ENCODE measurements at places on chromosomes 2 and 18. TPM values are rescaled to one million over a fixed set of nuclear protein-coding genes. Genes with fewer than 3 reads are reported as not detected.

DNA sequence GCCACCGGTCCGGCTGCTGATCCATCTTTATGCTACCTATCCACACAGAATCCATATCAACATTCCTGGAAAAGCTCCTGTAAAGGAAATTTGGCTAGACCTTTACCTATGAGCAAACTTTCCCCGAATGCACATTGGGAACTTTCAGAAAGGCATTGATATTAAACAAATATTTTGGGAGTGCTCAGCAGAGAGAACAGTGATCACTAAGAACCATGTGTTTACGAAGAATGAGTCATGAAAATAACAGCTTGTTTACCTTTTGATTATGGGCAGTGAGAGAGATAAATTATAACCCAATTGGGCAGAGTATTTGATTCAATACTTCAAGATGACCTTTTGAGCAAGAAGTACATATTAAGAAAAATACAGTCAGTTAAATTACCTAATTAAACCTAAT lies 189.7 kb upstream of the CDH2 start:
- DNase-seq: peak; percentile 21

DNA sequence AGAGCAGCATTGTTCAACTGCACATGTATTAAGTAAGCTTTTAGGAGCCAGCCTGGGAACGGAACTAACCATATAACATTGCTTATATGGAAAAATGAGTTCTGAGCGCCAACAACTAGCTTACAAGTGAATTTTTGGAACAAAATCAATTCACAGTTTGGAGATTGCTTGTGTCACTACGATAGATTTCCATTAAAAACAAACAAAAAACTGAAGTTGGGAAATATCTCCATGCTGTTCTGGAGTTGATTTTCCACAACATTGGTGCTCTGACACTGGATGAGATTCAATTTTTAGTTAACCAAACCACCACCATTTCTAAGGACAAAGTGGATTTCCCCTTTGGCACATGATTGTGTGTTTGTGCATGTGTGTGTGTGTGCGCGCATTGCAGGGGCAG lies 56.9 kb upstream of the ZNF397 start:
- no peak for DNase-seq

DNA sequence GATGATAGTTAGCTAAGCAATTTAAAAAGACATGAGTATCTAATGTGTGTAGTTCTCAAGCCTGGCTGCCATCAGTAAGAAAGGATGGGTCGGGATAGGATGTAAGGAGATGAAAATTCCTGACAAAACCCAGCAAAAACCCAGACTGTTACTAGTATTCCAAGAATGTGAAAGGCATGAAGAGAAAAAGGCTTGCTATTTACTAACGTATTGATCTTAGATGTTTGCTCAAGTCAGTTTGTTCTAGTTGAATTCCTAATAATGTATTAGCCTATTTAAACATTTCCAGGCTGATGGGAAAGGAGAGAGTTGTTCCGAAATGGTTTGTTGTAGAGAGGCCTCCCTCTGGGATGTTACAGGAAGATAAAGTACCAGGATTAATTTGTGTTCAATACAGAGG lies 88.2 kb downstream of the ZNF532 start:
- no peak for DNase-seq

DNA sequence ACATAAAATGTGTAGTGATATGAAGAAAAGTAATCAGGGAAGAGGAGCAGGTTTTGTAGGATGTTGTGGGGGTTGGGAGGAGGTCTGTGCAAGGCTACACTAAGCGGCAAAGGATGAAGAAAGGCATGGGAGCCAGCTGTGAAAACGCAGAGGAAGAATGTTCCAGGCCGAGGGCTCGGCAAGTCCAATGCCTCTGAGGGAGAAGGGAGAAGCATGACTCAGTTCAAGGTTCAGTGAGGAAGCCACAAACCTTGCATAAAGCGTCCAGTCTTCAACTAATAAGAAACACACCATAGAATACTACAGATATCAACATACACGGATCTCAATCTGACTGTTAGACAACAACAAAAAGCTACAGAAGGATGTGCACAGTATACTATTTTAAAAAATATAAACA lies 16.2 kb downstream of the EPB41L3 start:
- no peak for DNase-seq

GRCh38 chr18:43587538-43588153 lies 310.4 kb upstream of the SYT4 start:
- peak; percentile 54 for DNase-seq

- DNase-seq: no peak
Measured at GRCh38 chr2:106581755-106582147, 94.6 kb downstream of the CD8B2 start.

- peak; percentile 91 for DNase-seq
Measured at GRCh38 chr2:177172034-177172880, 40.3 kb upstream of the HNRNPA3 start.

DNA sequence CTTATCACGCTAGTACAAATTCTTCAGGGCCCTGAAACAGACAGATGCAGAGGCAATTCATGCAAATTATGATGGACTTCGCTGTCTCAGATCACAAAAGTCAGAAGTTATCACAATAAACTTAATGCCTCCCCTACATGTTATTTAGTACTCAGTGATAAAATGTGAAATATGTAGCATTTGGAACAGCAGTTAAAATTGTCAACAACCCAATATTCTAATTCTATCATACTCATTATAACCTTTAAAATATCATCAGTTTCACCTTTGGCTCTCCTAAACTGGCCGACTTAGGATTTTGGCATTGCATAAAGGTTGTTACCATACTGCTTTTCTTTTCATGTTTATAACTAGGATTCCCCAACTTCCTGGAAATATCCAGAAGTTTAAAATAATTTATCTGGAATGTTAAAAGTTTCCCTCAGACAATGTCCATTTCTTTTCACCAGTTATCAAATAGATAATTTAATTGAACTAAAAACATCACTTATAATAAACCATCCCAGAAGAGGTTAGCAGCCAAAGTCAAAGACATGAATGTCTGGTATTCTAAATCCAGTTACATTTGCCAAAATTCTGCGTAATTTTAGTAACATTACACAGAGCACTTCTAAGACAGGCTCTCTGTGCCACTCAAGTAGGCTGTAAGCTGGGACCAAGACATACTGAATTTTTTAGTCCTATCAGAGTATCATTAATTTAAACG lies 239.8 kb downstream of the RBM43 start:
- no peak for DNase-seq

- no peak for DNase-seq
Measured at GRCh38 chr2:100214265-100214971, 72.0 kb upstream of the AFF3 start.

DNA sequence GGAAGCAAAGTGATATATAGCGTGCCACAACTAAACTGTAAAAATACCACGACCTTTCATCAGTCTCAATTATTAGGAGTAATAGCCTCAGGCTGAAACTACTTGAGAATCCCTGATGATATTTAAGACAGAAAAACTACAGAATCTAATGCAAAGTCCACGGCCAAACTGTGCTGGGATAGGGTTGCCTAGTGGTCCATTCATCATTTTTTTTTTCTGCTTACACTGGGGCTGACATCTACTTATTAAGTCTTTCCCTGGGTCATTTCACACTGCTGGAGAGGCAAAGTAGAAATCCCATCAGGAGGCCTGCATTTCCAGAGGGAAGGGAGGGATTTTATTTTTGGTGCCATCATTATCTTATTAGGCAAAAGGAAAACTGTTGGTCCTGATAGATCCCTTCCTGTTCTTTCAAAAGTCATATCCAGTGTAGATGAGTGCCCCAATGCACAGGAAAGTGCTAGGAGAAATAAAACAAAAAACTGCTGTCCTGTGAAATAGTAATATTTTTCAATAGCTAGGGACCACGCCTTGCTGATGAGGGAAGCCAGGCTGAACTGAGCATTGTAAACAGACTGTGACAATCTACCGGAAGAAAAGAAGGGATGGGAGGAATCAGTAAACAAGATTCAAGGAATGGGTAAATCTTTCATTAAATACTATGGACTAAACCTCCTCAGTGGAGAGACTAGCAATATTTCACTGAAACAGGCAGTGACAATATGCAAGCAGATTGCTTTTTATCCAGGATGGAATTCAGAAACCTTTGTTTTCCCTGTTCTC lies 644.3 kb downstream of the IRS1 start:
- DNase-seq: no peak

DNA sequence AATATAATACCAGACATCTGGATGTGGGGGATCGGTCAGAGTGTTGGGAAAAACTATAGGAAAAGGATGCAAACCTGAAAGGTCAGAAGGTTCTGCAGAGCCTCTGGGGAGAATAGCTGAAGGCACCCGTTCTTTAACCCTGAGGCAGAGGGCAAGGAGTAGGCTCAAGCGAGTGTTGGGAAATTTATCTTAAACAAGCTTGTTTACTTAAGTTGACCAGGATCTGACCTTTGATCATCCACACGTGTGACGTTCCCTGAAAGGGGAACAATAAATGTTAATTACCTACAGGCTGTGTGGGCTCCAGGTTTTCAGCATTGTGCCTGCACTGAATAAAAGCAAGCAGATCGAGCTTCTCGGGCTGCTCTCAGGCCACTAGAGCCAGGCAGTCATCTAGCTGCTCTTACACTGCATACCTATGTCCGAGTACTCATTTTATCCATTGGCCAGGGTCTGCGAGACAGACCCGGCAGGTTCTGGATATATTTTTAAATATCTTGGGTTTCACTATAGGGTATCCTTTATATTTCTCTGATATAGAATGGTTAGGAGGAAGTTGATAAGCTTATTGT lies 400.6 kb upstream of the CHST9 start:
- no peak for DNase-seq

GRCh38 chr18:62288665-62289008 lies 36.5 kb upstream of the TNFRSF11A start:
- DNase-seq: no peak

DNA sequence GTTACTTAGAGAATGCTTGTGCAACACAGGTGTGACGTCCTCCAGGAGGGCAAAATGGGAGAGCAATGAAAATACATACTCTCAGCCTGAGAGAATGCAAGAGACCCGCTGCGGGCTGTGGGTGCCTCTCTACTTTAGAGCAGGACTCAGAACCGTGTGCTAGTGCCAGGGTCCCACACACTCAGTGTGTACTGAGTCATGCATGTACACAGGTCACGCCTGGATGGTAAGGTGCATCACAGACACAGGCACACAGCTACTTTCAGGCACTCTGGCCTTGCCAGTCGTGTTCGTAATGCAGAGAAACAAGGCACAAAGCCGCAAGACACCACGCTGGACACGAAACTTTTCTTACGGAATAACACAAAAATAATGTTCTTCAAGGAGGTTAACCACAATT lies 125.3 kb downstream of the ZNF516 start:
- DNase-seq: no peak

- peak; percentile 29 for DNase-seq
Measured at GRCh38 chr2:189751080-189751658, 11.4 kb downstream of the OSGEPL1 start.

DNA sequence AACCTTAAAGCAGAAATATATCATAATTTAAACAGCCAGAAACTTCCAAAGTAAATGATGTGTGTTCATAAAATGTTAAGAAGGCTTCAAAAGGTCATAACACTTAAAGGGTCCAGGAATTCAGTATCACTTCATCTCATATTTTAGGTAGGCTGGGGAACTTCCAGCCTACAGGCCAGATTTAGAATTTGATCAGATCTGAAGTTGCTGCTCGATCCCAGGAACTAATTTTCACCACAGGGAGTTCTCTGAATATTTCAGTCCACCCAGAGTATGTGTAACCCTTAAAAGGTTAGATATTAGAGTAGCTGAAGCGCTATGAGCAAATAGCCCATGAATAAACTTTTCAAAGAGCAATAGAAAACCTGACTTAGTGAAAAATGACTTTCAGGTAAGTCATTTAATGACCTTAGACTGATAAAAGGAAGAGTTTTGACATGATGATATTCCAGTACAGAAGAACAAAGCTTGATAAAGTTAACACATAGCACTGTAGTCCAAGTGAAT lies 1.7 kb downstream of the WIPF1 start:
- no peak for DNase-seq

GRCh38 chr2:155404433-155405002 lies 706.0 kb downstream of the KCNJ3 start:
- no peak for DNase-seq

GRCh38 chr2:218658671-218659257 lies 659 bp downstream of the ZNF142 start:
- peak; percentile 68 for DNase-seq

DNA sequence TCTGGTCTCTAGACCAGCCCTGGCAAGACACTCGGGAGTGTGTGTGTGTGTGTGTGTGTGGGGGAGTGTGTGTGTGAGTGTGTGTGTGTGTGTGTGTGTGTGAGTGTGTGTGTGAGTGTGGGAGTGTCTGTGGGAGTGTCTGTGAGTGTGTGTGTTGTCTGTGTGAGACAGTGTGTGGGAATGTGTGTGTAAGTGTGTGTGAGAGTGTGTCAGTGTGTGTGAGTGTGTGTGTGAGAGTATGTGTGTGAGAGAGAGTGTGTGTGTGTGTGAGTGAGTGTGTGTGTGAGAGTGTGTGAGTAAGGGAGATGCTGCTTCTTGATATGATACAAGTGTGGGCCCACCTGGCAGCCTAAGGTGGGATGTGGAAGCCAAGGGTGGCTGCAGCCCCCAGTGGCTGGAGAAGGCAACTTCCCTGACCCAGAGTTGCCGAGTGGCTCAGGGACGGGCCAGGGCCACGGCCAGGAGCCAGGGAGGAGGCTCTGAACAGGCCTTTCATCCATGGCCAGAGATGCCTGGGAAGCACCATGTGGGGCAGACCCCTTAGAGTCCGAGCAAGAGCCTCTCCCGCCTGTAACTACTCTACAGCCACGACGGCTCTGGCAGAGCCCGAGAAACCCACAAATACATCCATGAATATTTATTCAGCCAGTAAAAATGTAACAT lies 159.3 kb upstream of the MYCN start:
- no peak for DNase-seq

DNA sequence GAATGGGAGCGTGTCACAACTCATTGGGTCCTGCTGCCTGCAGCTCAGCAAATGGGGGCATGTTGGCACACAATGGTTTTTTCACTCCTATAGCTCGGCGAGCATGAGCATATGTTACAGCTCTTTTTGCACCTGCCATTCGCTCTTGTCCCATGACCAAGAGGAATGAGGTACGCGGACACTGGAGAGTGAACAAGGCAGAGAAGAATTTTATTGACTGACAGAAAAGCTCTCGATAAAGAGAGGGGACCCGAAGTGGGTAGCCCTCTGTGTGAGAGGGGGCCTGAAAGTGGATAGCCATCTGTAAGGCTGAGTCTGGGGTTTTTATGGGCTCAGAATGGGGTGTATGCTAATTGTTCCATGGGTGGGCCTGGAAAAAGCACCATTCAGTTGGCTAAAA lies 5.5 kb downstream of the ACYP2 start:
- no peak for DNase-seq

DNA sequence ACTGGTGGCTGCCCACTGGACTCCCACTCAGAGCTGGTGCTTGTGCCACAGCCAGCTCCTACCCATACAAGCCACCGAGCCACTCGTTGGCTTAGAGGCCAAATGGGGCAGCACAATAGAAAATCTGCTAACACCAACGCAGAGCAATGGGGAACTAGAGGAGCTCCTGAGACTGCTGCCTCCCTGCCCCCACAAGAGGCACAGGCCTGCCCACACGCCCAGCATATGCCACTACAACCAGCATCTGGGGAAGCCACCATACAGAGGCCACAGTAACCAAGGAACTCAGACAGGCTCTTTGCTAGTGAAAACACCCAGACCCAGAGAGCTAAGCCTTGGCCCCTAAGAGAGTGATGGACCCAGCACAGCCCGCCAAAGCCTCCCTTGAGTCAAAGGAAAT lies 231.2 kb upstream of the RAB6C start:
- DNase-seq: no peak

TEKT4 gene
- not detected for total RNA-seq

SCYGR4 gene
- total RNA-seq: not detected

PDE1A gene
- total RNA-seq: 0.13 TPM

SERPINB10 gene
- 0.79 TPM for total RNA-seq

TMEM163 gene
- not detected for total RNA-seq

CYP27A1 gene
- 0.13 TPM for total RNA-seq

LYG2 gene
- total RNA-seq: not detected

LDLRAD4 gene
- not detected for total RNA-seq

ALPP gene
- not detected for total RNA-seq

Measured in bronchial epithelial cell (primary cell).